ENCODE measurements at places on chromosomes 5 and 9. TPM values are rescaled to one million over a fixed set of nuclear protein-coding genes. Genes with fewer than 3 reads are reported as not detected.

GRCh38 chr5:132480042-132480441 lies 10.5 kb downstream of the IRF1 start:
- no peak for DNase-seq

- DNase-seq, result no peak
Measured at GRCh38 chr5:45491368-45491767, 204.8 kb downstream of the HCN1 start.

- no peak for DNase-seq
Measured at GRCh38 chr5:94314460-94315131, 303.8 kb downstream of the KIAA0825 start.

Gene PHF24
- total RNA-seq, result 0.58 TPM

Gene NPR3
- 0.13 TPM for total RNA-seq

Measured in kidney epithelial cell (primary cell).